ENCODE measurements at places on chromosomes 13 and 19. TPM values are rescaled to one million over a fixed set of nuclear protein-coding genes. Genes with fewer than 3 reads are reported as not detected.

Gene PLA2G4C
- 9.1 TPM for total RNA-seq

Gene SULT2B1
- not detected for total RNA-seq

Gene IGFL1
- total RNA-seq: not detected

Gene ZNF728
- 2.6 TPM for total RNA-seq

Gene ZNF562
- 35.9 TPM for total RNA-seq

Gene CNN1
- 1,035 TPM for total RNA-seq

Gene FCER2
- not detected for total RNA-seq

Gene ZNF441
- 16.9 TPM for total RNA-seq

Gene EFNB2
- 20.5 TPM for total RNA-seq

Gene LRRC4B
- 35.9 TPM for total RNA-seq

Gene CEBPG
- total RNA-seq: 31.8 TPM

Gene BBC3
- 1.2 TPM for total RNA-seq

Gene LGALS14
- not detected for total RNA-seq

Gene VSTM1
- not detected for total RNA-seq

Gene CEACAM8
- 0.96 TPM for total RNA-seq

Gene ANKLE1
- total RNA-seq: not detected

Gene U2AF2
- 40.7 TPM for total RNA-seq

Gene CILP2
- total RNA-seq: 20.5 TPM

Gene CYP2F1
- not detected for total RNA-seq

Gene ERFL
- not detected for total RNA-seq

Gene STOML3
- total RNA-seq: 4.1 TPM

Gene ODAD3
- 1.4 TPM for total RNA-seq

Gene LAIR2
- not detected for total RNA-seq

Gene ZNF628
- 1.7 TPM for total RNA-seq

Gene KLC3
- total RNA-seq: 4.3 TPM

Gene MYO16
- total RNA-seq: 2.9 TPM

Gene DLL3
- total RNA-seq: not detected

Gene ATCAY
- 0.24 TPM for total RNA-seq

Gene ZNF90
- total RNA-seq: 20.2 TPM

Gene SMIM24
- total RNA-seq: not detected

Gene PALM
- 30.6 TPM for total RNA-seq

Gene CD70
- total RNA-seq: not detected

Gene ZNF264
- 33.2 TPM for total RNA-seq

Gene GRK1
- total RNA-seq: not detected

Gene ERICH4
- total RNA-seq: not detected

Gene C19orf25
- 22.9 TPM for total RNA-seq

Gene SHC2
- total RNA-seq: 11.1 TPM

Gene OR10H1
- 2.6 TPM for total RNA-seq

Gene LYPD5
- 3.1 TPM for total RNA-seq

Gene ZNF610
- total RNA-seq: 9.9 TPM

Gene CYP2A7
- total RNA-seq: 0.24 TPM

Gene LILRB2
- not detected for total RNA-seq

Gene PTGER1
- not detected for total RNA-seq

Gene POLRMT
- total RNA-seq: 11.8 TPM

Data from umbilical cord (tissue), 2 donors.